Pulmonary artery endothelial cell (primary cell): ENCODE measurements at places on chromosomes 2 and 18.
A peak's percentile ranks its signal among the peaks of the same experiment; 100 is the strongest.

DNA sequence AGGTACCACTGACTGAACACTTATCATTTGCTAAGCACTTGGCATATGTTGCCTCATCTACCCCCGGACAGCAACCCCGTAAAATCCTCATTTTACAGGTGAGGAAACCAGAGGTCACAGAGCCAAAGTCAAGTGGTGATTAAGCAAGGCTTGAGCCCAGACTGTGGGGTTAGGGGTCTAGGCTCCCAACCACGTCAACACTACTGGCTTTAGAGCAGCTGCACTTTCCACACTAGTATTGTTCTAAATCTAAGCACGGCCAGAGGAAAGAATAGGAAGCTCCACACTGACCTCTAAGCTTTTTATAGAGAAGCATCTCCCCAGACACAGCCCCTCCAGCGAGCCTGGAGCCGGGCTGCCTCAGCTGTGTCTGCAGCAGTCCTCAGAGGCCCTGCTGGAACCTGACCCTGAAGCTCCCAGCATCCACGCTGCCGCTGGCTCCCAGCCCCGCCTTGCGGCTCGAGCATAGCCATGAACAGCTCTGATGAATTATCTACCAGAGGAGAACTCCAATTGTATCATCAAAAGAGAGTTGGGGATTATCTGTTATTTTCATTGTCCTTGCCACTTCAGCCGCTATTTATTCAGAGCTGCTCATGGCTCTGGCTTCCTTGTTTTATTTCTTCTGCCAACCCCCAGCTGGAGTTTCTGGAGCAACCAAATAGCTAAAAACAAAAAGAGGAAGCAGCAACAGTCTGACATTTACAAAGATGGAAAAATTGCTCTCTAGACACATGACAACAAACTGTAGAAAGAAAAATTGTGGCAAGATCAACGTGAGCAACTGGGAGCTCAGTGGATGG is 62.2 kb upstream of the RTN4 start:
- DNase-seq = no peak

- DNase-seq = no peak
These were observed 1132.2 kb downstream of the LRP1B start for GRCh38 chr2:140998577-140998976.

GRCh38 chr18:11293794-11294193 is 144.4 kb upstream of the PIEZO2 start:
- DNase-seq = no peak

DNA sequence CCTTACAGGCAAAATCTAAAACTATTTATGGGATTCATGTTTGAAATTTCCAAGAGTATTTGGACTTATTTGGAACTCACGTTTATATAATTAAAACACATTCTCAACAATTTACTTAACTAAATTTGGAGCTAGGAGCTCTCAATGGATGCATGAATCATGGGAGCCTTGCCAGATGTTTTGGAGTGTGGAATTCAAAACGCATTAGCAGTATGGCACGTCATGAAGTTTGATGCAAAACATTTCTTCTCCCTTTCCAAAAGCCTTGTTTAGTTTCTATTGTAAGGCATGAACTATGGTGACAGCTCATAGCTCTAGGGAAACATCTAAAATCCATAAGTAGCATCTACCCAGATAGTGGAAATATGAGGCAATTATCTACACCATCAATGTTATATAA is 701.6 kb downstream of the SATB2 start:
- no peak for DNase-seq

DNA sequence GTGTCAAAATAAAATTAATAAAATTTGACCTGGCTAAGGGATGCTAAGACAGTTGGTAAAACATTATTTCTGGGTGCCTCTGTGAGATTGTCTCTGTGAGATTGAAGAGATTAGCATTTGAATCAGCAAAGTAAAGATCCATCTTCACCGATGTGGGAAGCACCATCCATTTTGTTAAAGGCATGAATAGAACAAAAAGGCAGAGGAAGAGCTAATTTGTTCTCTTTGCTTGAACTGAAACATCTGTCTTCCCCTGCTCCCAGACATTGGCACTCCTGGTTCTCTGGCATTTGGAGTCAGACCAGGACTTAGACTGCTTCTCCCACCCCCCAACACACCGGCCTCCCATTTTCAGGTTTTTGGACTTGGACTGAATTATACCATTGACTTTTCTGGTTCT is 603.8 kb upstream of the LINC00305 start:
- DNase-seq = no peak

DNA sequence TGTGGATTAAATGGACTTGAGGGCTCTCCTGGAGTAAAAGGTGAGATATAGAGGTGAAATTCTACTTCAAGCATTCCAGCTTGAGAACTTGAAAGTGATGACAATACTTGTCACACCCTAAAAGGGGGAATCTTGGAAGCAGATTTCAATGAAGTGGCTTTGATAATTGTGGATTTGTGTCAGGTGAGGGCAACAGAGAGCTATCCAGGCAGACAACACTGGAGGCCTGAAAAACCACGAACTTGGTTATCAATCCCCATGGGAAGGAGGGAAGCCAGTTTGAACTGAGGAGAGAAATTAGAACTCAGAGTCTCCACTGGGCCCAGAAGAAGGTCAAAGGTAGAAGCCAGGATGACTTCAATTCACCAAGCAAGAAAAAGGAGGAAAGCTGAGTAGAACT is 263.9 kb downstream of the FIGN start:
- no peak for DNase-seq

- DNase-seq = no peak
These were observed 127.8 kb downstream of the RBMS1 start for GRCh38 chr2:160365716-160366367.

GRCh38 chr18:70554854-70555445 is 266.1 kb downstream of the SOCS6 start:
- no peak for DNase-seq

DNA sequence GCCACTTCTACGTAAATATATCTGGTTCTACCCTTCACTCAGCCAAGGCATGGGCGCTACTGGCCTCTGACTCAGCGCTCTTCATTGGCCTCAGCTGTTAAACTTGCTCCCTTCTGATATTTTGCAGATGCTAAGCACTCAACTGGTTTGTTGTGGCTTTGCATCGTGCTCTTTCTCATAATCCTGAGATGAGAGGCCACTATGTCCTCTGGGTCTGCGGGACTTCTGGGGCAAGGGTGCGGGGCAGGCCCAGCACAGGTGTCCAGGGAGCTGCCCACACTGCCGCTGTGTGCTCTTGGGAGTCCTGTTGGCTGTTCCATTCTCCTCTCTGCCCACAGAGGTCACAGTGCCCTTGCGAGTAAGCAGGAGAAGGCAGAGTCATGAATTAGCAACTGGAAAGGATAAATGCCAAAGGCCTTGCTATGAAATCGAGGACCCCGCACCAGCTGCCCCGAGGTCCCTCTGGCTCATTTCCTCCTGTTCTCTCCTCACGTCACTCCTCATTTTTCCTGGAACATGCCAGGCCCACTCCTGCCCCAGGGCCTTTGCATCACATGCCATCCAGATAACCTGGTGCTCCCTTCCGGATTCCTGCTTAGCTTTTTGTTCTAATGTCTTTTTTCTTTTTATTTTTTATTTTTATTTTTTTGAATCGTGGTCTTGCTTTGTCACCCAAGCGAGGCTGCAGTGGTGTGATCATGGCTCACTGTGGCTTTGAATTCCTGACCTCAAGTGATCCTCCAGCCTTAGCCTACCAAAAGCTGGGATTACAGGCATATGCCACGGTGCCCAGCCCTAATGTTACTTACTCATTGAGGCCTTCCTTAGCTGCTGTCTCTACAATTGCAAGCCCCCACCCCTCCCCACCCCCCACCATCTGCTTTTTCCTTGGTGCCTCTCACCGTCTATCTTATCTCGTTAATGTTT is 34.9 kb upstream of the MAT2A start:
- DNase-seq = peak; percentile 30

GRCh38 chr2:97745474-97746174 is 32.2 kb downstream of the ZAP70 start:
- DNase-seq = no peak

DNA sequence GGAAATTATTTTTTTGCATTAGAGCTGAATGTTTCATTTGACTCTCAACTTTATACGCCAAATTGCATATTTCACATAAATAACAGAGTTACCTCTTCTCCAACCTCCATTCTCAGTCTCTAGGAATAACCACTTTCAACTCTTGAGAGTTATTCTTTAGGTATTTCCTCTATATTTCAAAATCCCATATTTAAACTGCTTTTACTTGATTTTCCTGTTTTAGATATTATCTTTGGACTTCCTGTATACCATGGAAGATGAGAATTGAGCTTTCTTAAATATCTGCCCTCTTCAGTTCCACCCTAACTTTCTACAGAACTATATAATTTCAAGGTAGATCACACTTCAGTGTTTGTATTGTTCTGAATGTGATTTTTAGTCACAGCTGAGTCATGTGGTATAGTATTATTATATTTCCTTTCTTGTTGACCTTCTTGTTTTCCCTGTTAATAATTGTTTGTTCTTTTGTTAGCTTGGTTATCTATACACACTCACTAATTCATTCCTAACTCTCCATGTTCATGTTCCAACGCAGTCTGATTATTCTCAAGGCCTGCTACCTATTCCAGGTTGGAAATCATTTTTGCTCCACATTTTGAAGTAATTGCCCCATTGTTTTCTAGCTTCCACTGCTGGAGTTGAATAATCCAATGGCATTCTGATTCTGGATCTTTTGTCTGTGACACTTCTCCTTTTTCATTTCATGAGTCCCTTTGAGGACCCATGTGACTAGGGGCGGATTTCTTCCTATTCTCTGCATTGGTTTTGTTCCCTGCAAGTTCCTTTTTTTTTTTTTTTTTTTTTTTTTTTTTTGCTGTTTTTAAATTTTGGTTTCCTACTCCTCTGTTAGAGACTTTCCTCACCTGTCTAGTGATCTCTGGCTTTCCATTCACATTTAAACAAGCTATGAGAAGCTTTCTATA is 156.8 kb upstream of the RBMS1 start:
- no peak for DNase-seq

DNA sequence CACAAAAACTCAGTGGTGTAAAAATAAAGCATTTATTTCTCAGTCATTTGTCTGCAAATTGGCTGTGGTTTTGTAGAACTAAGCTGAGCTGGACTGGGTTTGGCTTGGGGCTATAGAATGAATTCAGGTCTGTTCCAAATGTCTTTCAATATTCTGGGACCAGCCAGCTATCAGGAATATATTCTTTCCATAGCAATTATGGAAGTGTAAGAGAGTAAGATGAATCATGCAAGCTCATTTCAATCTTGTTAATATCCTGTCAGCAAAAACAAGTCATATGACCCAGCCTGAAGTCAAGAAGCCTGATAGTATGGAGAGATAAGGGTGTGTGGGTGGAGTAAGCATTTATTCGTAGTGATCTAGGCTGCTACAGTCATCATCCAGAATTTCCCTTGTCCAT is 481.0 kb upstream of the CDH2 start:
- peak; percentile 22 for DNase-seq

GRCh38 chr2:26401739-26402541 is at the start of gene DRC1:
Gene DRC1 (plus strand): TSS chr2:26401920. CDS start chr2:26401990, 70 bp downstream.
- DNase-seq = peak; percentile 13

GRCh38 chr2:215434447-215435279 is 1.2 kb downstream of the FN1 start:
- DNase-seq = no peak

- DNase-seq = no peak
These were observed 19.5 kb upstream of the CXXC1 start for GRCh38 chr18:50306944-50307343.

GRCh38 chr2:135163306-135163705 is 111.2 kb downstream of the RAB3GAP1 start:
- no peak for DNase-seq

DNA sequence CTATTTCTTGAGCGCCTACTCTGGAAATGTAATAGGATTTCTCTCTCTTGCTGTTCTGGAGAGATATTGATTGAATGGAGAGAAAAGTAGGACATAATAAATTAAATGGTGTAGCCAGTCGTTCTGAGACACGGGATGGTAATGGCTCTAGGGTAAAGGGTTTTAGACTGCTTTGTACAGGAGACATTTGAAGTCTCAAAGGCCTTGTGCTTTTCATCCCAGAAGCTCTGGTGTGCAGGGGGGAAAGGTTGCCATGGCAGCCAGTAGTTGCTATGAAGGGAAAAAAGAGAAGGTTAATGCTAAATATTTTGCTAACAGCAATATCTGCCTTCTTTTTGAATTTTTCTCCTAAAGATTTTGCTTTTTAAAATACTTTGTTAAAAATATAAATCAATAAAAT is 359.3 kb downstream of the RIT2 start:
- DNase-seq = no peak

DNA sequence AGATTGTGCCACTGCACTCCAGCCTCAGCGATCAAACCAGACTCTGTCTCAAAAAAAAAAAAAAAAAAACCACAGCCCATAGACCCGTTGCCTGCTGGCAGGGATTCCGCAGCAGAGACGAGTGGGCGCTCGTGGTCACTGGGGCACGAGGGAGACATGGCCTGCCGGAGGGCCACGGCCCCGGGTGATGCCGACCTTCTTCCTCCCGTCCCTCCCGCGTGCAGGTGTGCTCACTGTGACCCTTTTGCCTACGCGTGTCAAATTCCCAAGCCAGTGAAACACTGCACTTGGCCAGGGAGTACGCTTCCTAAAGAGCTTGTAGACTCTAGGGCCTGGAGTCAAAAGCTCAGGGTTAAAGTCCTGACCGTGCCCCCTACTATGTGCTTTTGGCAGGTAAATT is 397.6 kb upstream of the MYT1L start:
- DNase-seq = no peak

DNA sequence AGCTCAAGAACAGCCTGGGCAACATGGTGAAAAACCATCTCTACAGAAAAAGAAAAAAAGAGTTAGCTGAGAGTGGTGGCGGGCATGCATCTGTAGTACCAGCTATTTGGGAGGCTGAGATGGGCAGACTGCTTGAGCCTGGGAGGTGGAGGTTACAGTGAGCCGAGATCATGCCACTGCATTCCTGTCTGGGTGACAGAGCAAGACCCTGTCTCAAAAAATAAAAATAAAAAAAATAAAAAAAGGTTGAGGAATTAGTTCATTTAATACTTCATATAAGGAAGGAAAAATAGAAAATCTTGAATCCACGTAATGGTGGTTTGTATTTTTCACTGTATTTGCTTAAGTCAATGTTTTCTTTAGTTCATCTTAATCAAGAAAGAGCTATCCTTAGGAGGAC is 241.7 kb downstream of the TGIF1 start:
- DNase-seq = no peak

GRCh38 chr18:79440316-79441110 is 44.8 kb downstream of the NFATC1 start:
- DNase-seq = no peak

GRCh38 chr2:45874344-45874743 is 222.9 kb downstream of the PRKCE start:
- DNase-seq = no peak

DNA sequence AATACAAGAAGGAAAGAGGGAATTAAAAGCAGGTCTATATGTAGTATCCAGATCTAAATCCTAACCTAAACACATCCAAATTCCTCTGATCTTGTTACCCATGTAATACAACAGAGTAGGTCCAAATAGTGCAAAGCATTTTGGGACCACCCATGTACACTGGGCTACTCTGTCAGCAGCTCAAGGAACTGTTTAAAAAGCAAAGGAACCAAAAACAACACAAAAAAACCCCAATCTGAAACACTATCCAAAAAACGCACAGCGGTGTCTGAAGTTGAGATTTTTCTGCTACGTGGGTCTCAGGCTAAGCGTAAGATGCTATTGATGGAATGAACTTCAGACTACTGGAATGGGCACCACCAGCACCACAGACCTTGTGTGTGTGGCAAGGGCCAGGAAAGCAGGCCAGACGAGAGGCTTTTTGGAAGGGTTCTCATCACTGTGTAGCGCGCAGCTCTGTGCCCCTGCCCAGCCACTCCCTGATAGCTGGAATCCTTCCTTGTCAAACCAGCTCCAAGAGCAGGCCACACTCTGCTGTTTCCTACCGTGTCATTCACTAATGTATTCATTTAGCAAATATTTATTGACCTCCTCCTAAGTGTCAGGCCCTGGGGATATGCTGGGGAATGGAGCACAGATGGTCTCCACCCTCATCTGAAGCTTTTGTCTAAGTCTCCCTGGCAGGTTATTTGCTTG is 101.4 kb downstream of the COLEC12 start:
- no peak for DNase-seq
